NCI-H345 (cell line): ENCODE measurements at places on chromosomes 5 and 9.

DNA sequence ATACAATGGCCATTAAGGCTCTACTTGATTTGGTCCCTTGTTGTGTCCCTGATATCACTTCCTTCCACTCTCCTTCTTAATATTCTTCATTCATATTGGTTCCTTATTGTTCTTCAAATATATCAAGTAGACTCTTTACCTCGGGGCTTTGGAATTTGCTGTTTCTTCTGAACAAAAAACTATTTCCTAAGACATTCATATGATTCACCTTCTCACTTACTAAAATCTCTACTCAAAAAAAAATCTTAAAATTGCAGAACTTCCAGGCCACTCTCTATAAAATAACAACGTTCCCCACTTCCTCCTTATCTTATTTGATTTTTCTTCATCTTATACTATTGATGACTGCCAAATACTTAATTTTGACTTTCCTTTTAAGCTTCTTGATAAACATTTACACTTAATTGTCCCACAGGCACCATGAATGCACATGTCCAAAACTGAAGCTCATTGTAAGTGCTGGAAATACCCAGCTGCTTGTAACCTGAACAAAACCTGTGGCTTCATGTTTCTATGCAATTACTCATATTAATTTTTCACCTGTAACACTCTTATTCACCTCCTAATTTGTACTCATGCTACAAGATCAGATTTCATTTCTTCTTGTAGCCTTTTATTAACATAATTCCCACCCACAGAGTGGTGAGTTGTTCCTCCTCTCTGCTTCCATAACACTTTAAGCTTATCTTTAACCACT, 58.4 kb upstream of the NUDT12 start:
- no peak for DNase-seq

DNA sequence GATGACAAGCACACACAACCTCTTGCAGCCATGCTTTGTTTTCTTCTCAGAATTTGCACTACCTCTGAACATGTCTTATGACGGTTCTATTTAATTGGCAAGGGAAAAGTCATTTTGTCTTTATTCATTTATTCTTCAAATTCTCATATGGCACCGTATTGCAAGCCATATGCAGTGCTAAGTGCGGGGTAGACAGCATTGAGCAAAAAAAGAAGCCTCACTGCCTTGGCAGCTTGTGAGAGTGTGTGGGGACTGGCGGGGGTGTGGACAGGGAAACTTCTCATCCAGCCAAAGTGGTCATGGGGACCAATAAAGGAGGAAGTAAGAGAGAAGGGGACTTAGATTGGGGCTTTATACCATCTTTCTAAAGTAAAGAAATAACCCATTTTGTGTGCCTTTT, 160.0 kb downstream of the CDH12 start:
- DNase-seq = no peak

DNA sequence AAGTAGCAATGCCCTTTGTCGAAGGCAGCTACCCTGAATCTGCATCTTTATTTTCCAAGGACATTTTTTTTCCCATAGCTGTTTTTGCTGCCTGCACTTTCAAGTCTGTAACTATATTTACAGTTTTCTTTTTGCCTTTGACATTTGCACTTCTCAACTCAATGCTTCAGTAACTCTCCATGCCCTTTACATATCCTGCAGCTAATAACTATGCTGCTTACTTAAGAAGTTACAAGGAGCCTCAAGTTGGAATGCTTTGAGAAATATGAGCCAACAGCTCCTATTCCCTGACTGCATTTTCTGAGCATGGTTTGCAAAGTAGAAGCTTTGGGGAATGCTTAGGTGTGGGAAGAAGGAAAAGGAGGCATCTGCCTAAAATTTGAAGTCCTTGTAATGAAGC, 194.8 kb upstream of the TRPC7 start:
- DNase-seq = no peak

DNA sequence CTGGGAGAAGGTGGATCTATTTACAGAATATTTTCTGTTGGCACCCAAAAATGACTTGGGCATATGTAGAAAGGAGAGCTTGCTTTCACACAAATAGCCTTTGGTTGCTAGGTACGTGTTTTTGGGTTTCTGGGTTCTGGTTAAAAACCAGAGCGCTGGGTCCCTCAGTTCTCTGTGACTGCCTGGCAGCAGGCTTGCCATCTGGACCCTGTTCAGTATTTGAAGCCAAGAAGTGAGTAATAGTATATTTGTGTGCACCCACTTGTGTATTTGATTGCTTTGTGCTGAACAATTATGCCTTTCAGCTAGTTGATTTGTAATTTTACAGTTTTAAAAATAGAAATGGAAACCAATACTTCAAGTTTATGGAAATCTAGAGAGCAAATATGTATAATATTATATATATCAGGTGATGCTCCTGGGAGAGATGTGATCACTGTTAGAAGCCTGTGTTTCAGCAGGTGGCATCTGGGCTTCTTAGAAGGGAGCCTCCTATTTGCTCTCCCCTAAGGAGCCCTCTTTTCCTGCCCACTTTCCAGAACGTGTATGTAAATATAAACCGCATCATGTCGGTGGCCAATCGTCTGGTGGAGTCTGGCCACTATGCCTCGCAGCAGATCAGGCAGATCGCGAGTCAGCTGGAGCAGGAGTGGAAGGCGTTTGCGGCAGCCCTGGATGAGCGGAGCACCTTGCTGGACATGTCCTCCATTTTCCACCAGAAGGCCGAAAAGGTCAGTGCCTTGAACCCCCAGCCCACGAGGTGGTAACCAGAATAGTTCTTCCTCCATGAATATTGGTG, 153.6 kb downstream of the TRIO start:
- no peak for DNase-seq

DNA sequence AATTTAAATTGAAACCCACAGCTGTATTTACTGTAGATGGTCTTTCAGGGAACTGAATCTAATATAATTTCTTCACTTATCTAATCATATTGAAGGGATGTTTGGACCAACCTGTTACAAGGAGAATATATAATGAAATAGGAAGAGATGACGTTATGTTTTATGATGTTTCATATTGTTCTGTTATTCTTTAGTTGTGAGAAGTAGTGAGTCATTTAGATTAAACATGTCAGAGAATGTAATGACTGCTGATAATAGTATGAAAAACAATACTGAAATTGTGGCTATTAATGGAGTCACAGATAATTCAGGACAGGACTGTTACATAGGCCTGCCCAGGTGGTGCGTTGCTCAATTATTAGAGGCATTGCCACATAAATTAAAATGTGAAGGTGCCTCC, 1993.4 kb downstream of the EFNA5 start:
- no peak for DNase-seq

- DNase-seq = no peak
Observed at GRCh38 chr5:28390341-28390740, 1352.0 kb upstream of the CDH9 start.

DNA sequence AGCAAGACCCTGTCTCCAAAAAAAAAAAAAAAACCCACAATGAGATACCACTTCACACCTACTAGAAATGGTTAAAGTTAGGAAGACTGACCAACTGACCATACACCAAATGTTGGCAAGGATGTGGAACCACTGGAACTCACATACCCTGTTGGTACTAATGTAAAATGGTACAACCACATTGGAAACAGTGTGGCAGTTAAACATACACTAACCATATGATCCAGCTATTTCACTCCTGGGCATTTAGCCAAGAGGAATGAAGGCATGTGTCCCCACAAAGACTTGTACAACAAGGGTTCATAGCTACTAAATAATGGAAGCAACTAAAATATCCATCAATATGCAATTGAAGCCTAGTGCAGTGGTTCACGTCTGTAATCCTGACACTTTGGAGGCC, 21.3 kb downstream of the NAIF1 start:
- peak; percentile 21 for DNase-seq

DNA sequence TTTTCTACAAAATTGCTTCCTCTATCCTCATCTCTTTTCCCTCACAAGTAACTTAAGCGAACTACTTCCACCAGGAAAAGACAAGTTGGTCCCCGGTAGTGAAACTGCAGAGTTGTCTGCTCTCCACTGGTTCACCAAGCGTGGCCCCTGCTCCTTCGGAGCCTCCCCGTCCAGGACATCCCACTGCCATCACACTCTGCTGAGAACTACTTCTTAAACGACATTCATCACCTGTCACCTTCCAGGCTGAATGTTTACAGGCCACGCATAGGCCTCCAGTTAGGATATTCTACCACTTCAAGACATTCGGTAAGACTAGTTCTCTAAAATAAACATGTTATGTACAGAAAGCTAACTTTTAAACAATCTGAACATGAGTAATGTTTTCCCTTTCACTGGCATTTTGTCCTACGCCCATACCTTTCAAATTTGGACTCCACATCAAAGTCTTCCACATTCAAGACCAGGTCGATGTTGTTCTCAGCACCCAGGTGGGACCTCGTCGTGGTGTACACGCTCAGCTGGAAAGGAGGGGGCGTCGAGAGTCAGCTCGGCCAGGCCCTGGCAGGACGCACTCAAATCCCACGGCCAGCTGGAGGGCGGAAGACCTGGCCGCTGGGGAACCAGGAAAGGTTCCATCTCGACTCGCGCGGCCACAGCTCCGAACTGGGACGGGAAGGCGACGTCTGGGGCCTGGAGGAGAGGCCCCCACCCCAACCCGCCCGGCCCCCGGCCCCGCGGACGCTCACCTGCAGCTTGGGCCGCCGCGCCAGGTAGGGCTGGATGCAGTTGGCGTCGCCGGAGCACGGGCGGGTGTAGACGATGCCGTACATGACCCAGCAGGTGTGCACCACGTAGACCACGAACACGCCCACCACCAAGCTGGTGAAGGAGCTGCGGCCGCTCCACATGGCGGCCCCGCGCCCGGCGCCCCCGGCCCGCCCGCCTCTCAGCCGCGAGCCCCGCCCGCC, 683 bp downstream of the CLPTM1L start:
- DNase-seq = no peak

DNA sequence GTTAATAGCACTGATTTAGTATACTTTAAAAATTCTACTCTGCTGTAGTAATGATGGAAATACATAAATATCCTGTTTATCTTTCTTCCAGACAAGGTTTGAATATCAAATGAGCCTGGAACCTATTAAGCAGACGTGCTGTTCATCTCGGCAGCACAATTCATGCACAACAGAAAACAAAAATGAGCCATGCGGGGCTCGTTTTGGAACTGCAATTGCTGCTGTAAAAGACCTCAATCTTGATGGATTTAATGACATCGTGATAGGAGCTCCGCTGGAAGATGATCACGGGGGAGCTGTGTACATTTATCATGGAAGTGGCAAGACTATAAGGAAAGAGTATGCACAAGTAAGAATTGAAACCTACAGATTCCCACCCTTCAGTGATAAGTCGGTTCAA, 79.1 kb upstream of the ITGA2 start:
- DNase-seq = no peak

DNA sequence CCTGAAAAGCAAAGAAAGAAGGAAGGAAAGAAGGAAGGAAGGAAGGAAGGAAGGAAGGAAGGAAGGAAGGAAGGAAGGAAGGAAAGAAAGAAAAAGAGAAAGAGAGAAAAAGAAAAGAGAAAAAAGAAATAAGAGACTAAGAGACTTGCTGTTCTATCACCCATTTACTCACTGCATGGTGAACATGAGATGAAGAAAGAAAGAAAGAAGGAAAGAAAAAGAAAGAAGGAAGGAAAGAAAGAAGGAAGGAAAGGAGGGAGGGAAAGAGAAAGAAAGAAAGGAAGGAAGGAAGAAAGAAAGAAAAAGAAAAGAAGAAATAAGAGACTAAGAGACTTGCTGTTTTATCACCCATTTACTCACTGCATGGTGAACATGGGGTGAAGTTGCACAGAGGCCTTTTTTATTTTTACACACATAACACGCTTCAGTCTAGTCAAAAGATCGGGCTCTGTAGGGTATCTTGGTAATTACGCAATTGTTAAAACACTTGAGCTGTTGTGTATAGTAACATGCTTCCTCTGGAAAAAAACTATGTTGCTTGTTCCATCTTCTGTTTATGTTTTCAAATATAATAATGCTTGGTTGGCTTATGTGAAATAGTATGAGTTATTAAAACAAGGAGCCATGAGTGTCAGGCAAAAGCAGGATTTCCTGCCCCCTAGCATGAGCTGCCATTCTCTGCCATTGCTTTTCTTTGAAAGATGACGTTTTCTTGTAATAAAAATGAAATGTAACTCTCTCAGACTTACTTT, 119.3 kb upstream of the ZNF608 start:
- no peak for DNase-seq

DNA sequence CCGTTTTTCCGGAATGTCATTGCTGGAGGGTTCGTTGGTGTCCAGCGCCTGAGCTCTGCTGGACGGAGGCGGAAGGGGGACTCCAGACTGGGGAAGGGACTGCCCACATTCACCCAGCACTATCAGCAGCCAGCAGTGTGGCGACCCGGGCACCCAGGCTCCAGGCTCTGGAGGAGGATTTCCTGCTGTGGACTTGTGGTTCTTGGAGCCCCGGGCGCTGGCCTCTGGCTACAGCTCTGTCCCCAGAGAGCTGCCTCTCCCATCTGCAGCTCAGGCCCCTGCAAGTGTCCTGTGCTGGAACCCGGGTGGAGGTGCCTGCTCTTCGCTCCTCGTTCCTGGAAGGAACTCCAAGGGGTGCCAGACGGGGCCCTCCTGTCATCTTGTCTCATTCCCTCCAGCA, 152.6 kb downstream of the RGS3 start:
- no peak for DNase-seq

GRCh38 chr5:56598941-56599340, 216.4 kb upstream of the MAP3K1 start:
- DNase-seq = no peak

GRCh38 chr9:135167849-135168655, 80.6 kb downstream of the OLFM1 start:
- DNase-seq = no peak

DNA sequence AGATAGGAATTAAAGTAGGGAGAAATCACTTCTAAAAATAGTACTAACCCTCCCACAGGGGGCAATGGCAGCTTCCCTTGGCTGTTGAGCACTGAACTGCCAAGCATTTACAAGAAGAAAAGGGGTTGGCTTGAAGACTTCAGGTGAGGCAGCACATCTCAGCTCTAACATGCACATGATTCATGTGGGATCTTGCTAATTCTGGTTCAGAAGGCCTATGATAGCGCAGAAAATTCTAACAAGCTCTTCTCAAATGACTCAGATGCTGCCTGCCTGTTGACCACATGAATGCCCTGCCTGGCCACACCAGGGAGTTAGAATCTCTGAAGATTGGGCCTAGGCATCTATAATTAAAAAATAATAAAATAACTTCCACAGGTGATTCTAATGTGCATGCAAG, 22.6 kb downstream of the CD180 start:
- no peak for DNase-seq

GRCh38 chr5:80215523-80215922, 40.3 kb downstream of the SERINC5 start:
- no peak for DNase-seq

- no peak for DNase-seq
Observed at GRCh38 chr9:114958021-114958843, 27.8 kb upstream of the TNFSF8 start.

- no peak for DNase-seq
Observed at GRCh38 chr5:80600943-80601693, 31.0 kb upstream of the ANKRD34B start.

GRCh38 chr5:176508603-176509002, 28.6 kb downstream of the RNF44 start:
- no peak for DNase-seq
